ENCODE measurements at places on chromosomes 5 and 9.

DNA sequence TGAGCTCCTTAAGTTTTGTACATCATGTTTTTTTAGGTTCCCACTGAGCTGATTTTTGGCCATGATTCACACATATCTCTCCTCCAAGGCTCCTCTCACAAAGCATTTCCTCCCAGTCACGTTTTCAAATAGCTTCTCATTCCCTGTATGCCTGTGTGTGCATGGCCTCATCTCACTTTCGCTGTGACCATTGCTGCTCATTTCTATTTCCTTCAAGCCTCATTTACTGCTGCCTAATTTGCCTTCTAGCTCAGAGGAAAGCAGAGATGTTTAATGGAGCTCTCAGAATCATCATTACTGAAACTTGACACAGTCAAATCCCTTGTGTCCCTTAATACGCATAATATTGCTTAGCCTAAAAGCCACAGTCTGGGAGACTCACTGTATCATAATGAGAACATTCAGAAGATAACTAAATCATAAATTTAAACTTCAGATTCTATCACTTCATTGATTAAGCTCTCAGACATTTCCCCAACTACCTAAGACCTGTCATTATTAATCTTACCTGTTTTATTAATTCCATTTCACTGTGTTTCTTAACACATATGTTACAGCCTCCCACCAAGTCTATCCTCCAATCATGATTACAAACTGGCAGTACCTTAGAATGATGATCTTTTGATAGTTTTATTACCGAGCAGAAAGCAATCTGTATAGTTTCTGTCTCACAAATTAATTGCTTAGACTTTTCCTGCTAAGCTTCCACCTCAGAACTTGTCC lies 278.3 kb upstream of the PTGER4 start:
- DNase-seq = no peak

- no peak for DNase-seq
Measured at GRCh38 chr5:133995883-133996563, 8.8 kb downstream of the VDAC1 start.

- DNase-seq = no peak
Measured at GRCh38 chr9:136396219-136396515, 3.8 kb downstream of the SNAPC4 start.

DNA sequence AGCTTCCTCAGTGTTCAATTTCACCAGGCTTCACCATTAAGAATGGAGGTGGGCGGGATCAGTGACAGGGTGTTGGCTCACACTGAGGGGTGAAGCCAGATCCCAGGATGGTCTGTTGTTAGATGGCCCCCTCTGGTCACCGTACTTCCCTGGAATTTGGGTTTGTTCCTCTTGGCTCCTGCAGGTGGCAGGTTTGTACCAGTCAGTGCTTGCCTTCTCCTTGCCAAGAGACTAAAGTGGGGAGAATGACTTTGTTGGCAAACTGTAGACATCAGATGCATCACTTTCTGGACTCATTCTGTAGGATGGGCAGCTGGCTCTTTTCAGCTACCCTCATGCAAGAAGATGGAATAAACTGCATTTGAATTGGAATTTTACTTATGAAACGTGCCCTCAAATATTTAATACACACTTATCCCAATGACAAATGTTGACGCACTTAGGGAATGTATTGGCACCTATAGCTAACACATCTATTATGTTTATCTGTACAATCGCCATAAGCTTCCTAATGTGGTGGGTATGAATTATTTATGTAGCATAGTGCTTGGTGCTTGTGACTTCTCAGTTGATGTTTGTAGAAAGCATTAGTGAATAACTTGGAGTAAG lies 31.4 kb upstream of the ANKRD55 start:
- DNase-seq = peak; percentile 60

DNA sequence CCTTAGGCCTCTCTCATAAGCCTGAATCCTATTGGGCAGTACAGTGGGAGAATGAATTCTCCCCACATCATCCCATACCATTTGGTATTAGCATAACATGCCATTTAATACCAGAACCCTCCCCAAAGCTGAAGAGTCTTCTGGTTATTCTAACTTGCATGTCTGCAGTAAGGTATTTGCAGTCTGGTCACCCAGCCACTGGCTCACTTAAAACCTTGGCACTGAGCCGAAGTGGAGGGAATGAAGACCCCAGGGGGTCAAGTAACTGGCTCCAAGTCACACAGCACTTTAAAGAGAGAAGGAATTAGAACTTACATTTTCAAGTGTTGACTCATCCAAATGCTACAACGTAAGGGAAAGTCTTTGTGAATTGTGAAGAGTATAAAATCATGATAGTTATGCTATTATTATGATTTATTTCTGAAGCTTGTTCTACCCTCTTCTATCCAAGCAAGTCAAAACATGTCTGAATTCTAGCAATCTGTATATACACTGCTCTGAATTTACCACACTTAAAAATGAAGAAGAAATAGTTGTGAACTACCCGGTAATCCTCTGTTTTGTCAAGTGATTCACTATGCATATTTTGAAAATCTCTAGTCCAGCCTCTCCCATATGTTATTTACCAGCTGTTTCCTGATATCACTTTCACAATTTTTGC lies 28.5 kb downstream of the GLRA1 start:
- peak; percentile 80 for DNase-seq

DNA sequence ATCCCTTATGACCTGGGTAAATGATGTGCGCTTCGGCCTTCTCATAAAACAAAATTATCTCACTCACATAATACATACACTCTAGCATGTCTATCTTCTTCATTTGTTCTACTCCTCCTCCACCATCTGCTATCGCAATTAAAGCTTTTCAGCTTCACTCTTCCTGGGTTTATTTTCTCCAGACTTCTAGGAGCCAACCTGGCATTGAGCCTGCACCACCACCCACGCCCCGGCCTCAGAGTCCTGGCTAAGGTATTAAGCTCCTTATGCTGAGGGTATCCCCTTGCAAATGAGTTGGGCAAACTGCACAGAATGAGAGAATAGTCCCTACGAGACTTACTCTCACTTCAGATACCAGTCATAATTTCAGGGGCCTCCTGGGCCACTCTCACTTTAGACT lies 236.1 kb upstream of the CDH12 start:
- DNase-seq = no peak

DNA sequence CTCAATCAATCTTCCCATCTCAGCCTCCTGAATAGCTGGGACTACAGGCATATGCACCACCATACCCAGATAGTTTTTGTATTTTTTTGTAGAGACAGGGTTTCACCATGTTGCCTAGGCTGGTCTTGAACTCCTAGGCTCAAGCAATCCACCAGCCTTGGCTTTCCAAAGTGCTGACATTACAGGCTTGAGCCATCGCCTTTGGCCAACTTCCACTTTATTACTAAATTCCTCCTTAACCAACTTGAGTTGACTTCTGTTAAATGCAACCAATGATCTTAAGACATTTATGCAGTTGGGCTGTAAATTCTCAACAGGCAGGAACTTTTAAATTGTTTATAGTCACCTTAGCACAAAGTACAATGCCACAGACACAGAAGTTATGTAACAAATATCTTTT lies 2.8 kb downstream of the LARS1 start:
- DNase-seq = no peak

DNA sequence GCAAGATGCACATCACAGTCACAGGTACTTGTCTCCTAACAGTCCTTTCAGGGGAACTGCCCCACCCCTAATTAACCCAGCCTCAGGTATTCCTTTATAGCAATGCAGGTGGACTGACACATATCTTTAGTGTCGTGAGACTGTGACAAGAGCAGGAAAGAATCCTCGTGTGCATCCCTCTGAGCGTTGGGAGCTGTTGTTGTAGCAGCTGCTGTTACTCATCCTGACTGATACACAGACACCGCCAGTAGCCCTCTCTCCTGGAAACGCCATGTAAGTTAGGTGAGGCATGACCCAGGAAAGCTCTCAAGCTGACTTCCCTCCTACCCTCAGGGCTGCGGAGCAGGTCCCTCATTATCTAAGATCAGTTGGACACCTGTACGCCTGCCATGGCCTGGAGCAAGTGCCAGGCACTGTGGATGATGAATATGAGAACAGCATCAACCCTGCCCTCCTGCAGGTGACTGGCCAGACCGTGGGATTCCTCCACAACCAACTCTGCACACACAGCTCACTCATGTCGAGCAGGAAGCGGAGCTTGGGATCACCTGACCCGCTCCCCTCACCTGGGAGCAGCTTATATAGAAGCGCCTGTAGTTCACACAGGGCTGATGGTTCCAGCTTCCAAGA lies 10.2 kb upstream of the LCN15 start:
- no peak for DNase-seq

DNA sequence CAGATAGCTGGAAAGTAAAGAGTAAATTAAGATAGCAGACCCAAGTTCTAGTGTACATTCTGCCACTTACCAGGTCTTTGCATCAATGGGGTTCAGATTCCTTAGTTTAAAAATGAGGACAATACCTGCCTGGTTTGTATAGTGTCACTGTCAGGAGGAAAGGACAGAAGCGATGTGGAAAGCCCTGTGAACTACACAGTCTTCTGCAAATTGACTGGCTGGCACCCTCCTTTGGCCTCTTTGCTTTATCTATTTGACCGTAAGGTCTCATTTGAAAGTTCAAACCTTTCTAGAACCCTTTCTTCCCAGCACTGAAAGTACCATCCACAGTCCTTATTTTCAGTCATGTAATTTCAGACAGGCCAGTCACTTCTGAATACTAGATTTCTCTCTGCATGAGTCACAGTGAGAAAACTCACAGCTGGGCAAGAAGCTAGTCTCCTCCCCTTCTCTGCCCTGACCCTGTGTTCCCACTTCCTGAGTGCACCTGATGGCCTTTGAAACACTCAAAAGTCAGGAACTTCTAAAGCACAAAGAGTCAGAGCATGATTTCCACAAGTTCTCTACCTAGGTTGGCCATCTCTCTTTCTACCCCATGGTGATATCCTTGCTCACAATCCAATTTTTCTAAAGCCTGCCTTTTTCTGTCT lies 91.3 kb upstream of the RASEF start:
- peak; percentile 55 for DNase-seq

DNA sequence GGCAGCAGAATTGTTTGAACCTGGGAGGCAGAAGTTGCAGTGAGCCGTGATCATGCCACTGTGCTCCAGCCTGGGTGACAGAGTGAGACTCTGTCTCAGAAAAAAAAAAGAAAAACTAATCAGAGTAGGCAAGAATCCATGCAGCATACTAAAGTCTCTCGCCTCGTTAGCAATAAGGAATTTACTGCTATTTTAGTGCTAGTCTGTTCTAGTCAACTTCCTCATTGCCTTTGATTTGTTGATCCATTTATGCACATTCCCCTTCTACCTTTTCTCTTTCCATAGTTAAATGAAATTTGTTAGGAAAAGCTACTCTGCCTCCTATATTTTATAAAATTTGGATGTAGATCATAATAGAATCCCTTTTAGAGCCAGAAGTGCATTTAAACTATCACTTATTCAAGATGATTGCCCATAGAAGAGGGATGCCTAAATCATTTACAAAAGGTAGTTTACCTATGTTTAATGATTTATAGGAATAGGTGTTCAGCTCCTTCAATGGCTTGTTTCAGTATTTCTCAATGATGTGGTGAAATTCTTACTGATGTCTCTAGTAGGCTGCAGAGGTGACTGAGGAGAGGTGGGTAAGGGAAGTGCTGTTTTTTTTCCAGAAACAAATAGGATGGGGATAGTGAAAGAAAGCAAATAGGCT lies 1.9 kb downstream of the LRRC19 start:
- no peak for DNase-seq

- DNase-seq = no peak
Measured at GRCh38 chr9:14188538-14188937, 125.4 kb downstream of the NFIB start.

DNA sequence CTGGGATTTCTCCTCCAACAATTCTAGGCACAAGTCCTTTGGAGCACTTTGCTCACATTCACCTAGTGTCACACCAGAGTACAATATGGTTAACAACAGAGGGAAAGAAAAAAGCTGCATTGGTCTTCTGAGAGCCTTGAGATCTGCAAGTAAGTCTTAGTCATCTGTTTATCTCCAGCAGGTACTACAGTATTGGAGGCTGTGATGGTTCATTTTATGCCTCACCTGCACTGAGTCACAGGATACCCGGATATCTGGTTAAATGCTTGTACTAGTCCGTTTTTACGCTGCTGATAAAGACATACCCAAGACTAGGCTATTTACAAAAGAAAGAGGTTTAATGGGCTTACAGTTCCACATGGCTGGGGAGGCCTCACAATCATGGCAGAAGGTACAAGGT lies 525.0 kb downstream of the NR2F1-AS1 start:
- no peak for DNase-seq

DNA sequence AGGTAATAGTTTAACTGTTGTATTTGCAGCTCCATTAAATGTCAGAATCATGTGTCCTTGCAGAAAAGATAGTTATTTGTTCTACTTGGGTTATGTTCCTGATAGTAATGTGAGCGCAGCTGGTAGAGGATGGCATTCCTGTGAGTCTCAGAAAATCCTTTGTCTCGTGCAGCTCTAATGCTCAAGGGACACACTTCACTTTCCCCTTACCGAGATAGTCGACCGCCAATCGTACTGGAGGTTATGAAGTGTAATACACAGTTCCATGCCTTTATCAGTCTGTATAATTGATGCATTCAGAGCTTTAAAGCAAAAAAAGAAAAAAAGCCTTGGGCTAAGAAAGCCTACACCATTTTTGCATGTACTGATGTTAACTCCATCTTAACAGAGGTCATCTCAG lies 60.2 kb upstream of the SRP19 start:
- no peak for DNase-seq

- DNase-seq = no peak
Measured at GRCh38 chr5:100834519-100834918, 68.6 kb downstream of the ST8SIA4 start.

- DNase-seq = peak; percentile 24
Measured at GRCh38 chr9:137582286-137582860, 3.6 kb upstream of the DPH7 start.

DNA sequence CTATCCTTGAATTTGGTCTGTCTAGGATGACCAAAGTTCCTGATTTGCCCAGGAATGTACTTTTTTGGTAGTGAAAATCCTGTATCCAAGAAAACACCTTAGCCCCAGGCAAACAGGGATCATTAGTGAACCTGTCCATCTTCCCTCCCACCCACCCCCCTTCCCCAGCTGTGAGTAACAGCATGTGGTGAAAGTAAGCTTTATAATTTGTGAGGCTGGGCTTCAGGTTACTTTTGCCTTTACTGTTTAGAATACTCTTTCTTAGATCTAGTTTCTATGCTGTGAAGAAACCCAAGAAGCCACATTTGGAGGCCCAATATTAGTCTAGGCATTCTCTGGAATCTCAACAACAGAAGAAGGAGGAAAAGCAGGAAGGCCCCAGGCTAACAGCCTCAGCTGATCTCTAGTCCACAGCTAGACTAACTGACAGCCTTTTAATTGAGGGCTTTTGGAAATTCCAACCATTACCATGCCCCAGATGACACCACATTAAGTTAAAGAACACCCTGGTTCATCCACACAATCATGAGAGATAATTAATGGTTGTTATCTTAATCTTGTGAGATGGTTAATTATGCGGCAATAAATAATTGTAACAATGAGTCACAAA lies 703.0 kb upstream of the NUDT12 start:
- no peak for DNase-seq

- no peak for DNase-seq
Measured at GRCh38 chr9:86445671-86446070, 91.5 kb upstream of the TUT7 start.

DNA sequence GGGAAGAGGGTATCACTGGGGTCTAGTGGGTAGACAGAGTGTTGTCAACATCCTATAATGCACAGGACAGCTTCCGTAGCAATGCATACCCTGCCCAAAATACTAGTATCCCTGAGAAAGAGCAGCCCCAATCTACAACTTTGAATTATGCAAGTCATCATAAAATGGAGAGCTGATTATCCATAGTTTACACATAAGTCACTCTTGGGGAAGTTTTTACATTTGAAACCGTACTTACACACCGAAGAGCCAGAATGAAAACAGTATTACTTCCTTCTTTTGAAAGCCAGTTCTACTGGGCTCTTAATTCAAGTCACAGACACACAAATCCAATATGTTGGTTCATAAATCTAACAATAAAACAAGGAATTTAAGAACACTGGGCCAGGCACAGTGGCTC lies 21.6 kb downstream of the RNF145 start:
- DNase-seq = no peak
